Transverse colon (tissue), 4 donors: ENCODE measurements at places on chromosomes 3 and 15. TPM values are rescaled to one million over a fixed set of nuclear protein-coding genes. Genes with fewer than 3 reads are reported as not detected.

Gene PARP16
- total RNA-seq = 6.4 TPM

DNA sequence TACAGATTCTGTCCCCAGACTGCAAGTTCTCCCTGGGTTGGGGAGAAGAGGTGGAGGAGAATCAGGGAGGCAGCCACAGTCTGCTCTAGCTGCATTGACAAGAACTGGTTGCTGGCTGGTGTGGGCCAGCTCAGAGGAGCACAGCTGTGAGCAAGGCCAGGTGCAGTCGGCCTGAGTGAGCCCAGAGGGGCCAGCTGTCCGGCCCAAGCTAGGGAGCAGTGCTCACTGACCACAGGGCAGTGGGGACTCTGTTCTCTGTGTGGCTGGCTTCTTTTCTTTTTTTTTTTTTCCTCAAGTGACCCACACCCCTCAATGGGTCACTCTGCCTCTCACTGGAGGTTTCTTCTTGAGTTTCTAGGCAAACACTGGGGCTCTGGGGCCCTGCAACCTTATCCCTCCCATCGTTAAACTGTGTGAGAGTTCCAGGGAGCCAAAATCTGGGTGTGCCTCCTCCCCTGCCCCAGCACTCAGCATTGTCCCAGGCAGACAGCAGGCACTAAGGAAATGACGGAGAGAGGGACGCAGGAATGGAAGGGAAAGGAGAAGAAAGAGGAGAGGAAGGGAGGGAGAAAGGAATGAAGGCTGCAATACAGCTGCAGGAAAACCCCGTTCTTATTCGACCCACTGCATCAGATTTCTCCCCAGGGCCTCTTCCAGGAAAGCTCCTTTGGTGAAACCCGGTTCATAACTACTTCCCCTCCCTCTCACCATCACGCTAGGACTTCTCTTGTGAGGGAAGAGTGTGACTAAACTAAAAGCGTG lies 37.7 kb upstream of the HES1 start:
- no peak overlapping the region for H3K27ac ChIP-seq
- H3K27me3 ChIP-seq = no peaks in the 10 kb centered on the region
- no peaks in the 10 kb centered on the region for H3K36me3 ChIP-seq
- H3K4me1 ChIP-seq = no peaks in the 10 kb centered on the region
- DNase-seq = no peak

- H3K27me3 ChIP-seq = no peaks in the 10 kb centered on the region
- H3K36me3 ChIP-seq = peaks cover 6% of the 10 kb centered on the region
- H3K27ac ChIP-seq = no peak overlapping the region
- DNase-seq = no peak
- H3K4me3 ChIP-seq = no peak overlapping the region
These were observed 583.0 kb downstream of the FOXP1 start for GRCh38 chr3:71000483-71000882.

- DNase-seq = no peak
- no peaks in the 10 kb centered on the region for H3K36me3 ChIP-seq
- no peaks in the 10 kb centered on the region for H3K27me3 ChIP-seq
- H3K27ac ChIP-seq = no peak overlapping the region
- no peak overlapping the region for H3K4me3 ChIP-seq
These were observed 10.4 kb downstream of the CLDN11 start for GRCh38 chr3:170429050-170429449.

DNA sequence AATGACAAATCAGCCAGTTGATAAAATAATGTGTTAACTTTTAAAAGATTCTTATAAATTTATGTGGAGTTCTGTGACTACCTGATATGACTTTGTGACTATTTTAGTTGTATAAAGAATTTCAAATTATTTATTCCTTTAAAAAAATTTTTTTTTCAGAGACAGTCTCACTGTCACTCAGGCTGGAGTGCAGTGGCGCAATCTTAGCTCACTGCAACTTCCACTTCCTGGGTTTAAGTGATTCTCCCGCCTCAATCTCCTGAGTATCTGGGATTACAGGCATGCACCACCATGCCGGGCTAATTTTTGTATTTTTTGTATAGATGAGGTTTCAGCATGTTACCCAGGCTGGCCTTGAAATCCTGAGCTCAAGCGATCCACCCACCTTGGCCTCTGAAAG lies 48.5 kb downstream of the MBNL1 start:
- DNase-seq = no peak
- peak overlapping the region; percentile 67 for H3K27ac ChIP-seq
- no peak overlapping the region for H3K4me3 ChIP-seq
- no peaks in the 10 kb centered on the region for H3K27me3 ChIP-seq
- no peaks in the 10 kb centered on the region for H3K36me3 ChIP-seq

DNA sequence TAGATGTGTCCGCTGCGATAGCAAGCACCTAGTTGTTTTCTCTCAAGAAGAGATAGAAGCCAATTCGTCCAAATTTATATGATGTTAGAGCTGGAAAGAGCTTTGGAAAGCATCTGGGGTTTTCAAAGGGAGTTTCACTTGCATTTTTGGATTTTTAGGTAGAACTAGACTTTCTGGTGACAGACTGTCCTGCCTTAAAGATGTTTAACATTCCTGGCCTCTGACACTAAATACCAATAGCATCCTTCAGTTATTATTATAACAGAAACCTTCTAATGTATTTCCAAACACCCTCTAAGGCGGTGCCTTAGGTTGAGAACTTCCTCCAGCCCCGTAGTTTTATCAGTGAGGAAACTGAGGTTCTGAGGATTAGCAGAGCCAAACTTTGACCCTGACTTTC lies 305.3 kb downstream of the SATB1 start:
- no peaks in the 10 kb centered on the region for H3K36me3 ChIP-seq
- DNase-seq = no peak
- no peak overlapping the region for H3K4me3 ChIP-seq
- no peaks in the 10 kb centered on the region for H3K4me1 ChIP-seq

DNA sequence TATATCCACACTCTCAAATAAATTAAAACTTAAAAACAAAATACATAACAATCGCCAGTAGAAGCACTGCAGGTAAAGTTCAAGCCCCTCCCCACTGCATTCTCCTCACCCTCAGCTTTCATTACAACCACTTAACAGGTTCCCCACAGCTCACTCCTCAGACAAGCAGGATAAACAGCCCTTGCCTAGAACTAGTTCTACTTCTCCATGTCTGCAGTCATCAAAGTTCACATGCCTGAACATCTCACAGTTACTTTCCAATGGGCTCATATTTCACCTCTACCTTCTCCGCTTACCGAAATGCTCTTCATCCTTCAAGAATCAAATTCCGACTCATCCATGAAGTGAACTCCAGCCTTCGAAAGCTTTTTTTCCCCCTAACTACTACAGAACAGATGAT lies 4.1 kb downstream of the YEATS2 start:
- H3K36me3 ChIP-seq = no peaks in the 10 kb centered on the region
- no peak for DNase-seq
- H3K4me1 ChIP-seq = peaks cover 23% of the 10 kb centered on the region
- no peak overlapping the region for H3K27ac ChIP-seq

Gene C3orf85
- 29.5 TPM for total RNA-seq

Gene LTK
- 9.1 TPM for total RNA-seq

DNA sequence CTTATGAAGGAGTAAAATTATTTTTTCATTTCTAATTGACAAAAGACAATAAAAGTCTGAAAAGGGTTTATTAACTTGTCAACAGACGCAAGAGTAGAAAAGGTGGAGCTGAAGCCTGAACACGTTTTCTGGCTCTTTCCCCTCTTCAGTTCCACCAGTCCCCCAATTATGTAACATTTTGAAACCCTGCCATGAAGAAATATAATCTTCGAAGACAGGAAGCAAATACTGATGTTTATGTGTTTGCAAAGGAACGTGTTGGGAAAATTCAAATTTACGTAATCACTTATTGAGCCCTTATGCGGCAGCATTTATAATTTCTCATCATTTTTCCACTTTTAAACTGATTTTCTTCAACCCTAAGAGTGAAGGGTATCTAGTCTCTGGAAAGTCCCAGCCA lies 767 bp downstream of the AP3S2 start:
- no peaks in the 10 kb centered on the region for H3K27me3 ChIP-seq
- peak overlapping the region; percentile 91 for H3K27ac ChIP-seq
- peak overlapping the region; percentile 75 for H3K4me3 ChIP-seq
- peaks cover 7% of the 10 kb centered on the region for H3K4me1 ChIP-seq
- no peak for DNase-seq
- H3K36me3 ChIP-seq = no peaks in the 10 kb centered on the region

GRCh38 chr3:156323466-156323865 lies 203.1 kb downstream of the KCNAB1 start:
- no peak for DNase-seq
- H3K27ac ChIP-seq = no peak overlapping the region
- no peaks in the 10 kb centered on the region for H3K4me1 ChIP-seq
- no peak overlapping the region for H3K4me3 ChIP-seq

DNA sequence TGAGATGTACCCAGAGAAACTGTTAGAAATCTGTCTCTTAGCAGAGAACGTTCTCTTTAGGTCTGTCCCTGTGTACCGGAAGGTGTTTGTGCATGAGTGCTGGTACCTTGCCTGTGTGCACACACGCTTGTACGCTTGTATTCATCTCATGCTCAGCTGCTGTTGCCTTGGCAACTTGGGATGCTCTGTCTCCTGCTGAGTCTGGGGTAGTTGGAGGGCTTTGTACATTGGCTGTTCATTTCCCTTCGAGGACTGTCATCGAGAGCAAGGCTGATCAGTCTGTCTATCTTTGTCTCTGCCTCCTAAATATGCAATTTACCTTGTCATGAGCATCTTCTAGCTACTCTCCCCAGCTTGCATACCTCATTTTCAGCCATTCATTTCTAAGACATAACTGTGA lies 147.2 kb downstream of the SLCO3A1 start:
- H3K4me3 ChIP-seq = no peak overlapping the region
- no peak for DNase-seq
- no peaks in the 10 kb centered on the region for H3K36me3 ChIP-seq
- no peaks in the 10 kb centered on the region for H3K4me1 ChIP-seq
